ENCODE measurements at places on chromosomes 5 and 9. TPM values are rescaled to one million over a fixed set of nuclear protein-coding genes. Genes with fewer than 3 reads are reported as not detected.

- H3K4me3 ChIP-seq, result no peak overlapping the region
- H3K36me3 ChIP-seq, result no peaks in the 10 kb centered on the region
- DNase-seq, result no peak
- no peaks in the 10 kb centered on the region for H3K27me3 ChIP-seq
These were observed 139.6 kb downstream of the SCAMP1 start for GRCh38 chr5:78500028-78500427.

- no peaks in the 10 kb centered on the region for H3K27me3 ChIP-seq
- no peaks in the 10 kb centered on the region for H3K4me1 ChIP-seq
- DNase-seq, result peak; percentile 67
- H3K36me3 ChIP-seq, result no peaks in the 10 kb centered on the region
- no peak overlapping the region for H3K4me3 ChIP-seq
These were observed 373.8 kb downstream of the NDUFS4 start for GRCh38 chr5:53934151-53934820.

DNA sequence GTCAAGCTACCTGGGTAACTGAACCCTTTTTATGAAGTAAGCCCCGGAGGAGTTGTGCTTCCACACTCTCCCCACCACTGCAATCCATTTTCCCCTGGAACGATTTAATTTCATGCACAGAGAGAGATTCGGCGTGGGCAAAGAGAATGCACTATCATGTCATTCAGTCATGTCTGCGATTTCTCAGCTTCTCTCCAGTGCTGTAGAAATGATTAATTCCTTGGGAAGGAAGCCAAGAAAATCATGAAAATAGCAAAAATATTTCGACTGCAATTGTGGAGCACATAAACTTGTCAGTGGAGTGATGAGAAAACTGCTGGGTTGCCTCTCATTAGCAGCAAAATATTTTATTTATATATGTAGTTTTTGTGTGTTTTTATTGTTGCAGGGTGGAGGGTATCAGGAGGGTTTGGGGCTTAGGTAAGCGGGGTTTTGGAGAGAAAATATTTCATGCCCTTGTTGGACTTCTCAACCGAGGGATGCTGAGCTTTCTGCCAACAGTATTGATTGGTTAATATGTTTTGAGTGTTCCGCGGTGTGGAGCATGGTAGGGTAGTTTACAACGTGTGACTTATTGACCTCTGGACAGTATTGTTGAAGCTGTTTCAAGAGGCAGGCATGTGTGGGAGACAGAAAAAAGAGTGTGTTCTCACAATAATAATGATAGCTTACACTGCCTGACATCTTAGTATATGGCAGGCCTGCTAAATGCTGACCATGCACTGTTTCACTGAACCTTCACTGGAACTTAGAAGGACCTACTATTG lies 69.3 kb downstream of the SGCD start:
- no peak overlapping the region for H3K4me3 ChIP-seq
- H3K27ac ChIP-seq, result no peak overlapping the region
- H3K4me1 ChIP-seq, result no peaks in the 10 kb centered on the region
- H3K36me3 ChIP-seq, result no peaks in the 10 kb centered on the region
- no peaks in the 10 kb centered on the region for H3K27me3 ChIP-seq

DNA sequence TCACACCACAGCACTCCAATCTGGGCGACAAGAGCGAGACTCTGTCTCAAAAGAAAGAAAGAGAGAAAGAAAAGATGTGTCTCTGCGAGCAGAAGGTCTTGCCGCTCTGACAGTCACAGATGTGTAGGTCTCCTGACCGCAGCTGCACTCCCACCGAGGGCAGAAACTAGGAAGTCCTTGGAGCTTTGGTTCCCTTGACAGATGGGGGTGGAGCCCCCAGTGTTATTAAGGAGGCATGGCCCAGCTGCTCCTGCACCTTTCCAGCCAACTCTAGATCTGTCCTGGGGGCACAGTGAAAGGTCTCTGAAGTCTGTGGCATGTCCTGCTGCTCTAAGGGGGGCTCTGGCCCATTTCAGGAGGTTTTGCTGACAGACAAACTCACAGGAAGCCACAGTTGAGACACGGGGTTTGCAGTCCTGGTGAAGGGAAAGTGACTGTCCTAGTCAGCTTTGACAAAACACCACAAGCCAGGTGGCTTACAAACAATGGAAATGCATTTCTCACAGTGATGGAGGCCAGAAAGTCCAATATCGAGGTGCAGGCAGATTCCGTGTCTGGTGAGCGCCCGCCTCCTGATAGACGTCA lies 9.0 kb upstream of the DIPK1B start:
- H3K27ac ChIP-seq, result no peak overlapping the region
- H3K4me1 ChIP-seq, result no peaks in the 10 kb centered on the region
- no peak for DNase-seq
- H3K36me3 ChIP-seq, result no peaks in the 10 kb centered on the region
- no peak overlapping the region for H3K4me3 ChIP-seq

DNA sequence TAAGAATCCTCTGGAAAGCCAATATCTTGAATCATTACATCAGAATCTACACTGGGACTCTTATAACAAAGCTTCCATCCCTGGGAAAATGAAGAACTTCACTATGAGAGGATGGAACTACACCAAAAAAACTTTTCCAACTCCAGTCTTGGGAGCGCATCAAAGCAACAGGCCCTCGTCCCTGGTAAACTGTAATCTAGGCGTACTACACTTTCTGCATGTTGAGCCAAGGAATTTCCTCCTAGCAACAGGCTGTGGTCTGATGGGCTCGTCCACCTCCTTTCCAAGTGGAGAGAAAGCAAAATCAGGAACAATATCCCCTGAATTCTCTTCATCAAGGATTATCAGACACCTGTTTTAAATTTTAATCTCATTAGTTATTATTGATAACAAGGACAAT lies 94.1 kb downstream of the NFIB start:
- peak; percentile 77 for DNase-seq
- H3K36me3 ChIP-seq, result no peaks in the 10 kb centered on the region
- no peak overlapping the region for H3K4me3 ChIP-seq
- H3K4me1 ChIP-seq, result peaks cover 10% of the 10 kb centered on the region
- H3K27ac ChIP-seq, result no peak overlapping the region

GRCh38 chr5:142770650-142771609 lies 753 bp downstream of the ARHGAP26 start:
- H3K27ac ChIP-seq, result no peak overlapping the region
- H3K36me3 ChIP-seq, result no peaks in the 10 kb centered on the region
- H3K4me3 ChIP-seq, result peak overlapping the region; percentile 86
- DNase-seq, result peak; percentile 30
- peaks cover 2% of the 10 kb centered on the region for H3K4me1 ChIP-seq

GRCh38 chr5:39943811-39944210 lies 519.0 kb upstream of the DAB2 start:
- H3K27ac ChIP-seq, result no peak overlapping the region
- DNase-seq, result peak; percentile 56
- no peaks in the 10 kb centered on the region for H3K4me1 ChIP-seq
- H3K36me3 ChIP-seq, result no peaks in the 10 kb centered on the region

DNA sequence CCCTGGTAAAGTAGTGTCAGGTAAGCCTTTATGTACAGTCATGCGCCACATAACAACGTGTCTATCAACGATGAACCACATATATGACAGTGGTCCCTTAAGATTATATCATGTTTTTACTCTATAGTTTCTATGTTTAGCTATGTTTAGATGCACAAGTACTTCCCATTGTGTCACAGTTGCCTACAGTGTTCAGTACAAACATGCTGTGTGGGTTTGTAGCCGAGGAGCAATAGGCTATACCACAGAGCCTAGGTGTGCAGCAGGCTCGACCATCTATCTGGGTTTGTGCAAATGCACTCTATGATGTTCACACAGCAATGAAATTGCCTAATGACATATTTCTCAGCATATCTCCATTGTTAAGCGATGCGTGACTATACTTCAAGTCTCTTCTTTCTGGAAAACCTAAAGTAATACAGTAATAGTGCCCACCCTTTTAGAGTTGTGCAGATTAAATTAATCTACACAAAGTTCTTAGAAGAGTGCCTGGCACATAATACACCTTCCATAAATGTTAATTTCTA lies 295.9 kb downstream of the ARHGAP26 start:
- DNase-seq, result no peak
- peaks cover 47% of the 10 kb centered on the region for H3K4me1 ChIP-seq
- no peaks in the 10 kb centered on the region for H3K36me3 ChIP-seq
- H3K27ac ChIP-seq, result peak overlapping the region; percentile 73

TRPM3 gene
- 0.50 TPM for total RNA-seq

ADAMTS13 gene
- 3.1 TPM for total RNA-seq

PLEKHG4B gene
- not detected for total RNA-seq

MED27 gene
- 13.4 TPM for total RNA-seq

FLT4 gene
- total RNA-seq, result 0.17 TPM

CSF1R gene
- total RNA-seq, result not detected

PCDHGA11 gene
- total RNA-seq, result 5.9 TPM

Measured in fibroblast of lung (primary cell).